ENCODE measurements at places on chromosomes 5 and 9.

- no peak for DNase-seq
These were observed 132.4 kb downstream of the ADAMTS2 start for GRCh38 chr5:179212870-179213269.

DNA sequence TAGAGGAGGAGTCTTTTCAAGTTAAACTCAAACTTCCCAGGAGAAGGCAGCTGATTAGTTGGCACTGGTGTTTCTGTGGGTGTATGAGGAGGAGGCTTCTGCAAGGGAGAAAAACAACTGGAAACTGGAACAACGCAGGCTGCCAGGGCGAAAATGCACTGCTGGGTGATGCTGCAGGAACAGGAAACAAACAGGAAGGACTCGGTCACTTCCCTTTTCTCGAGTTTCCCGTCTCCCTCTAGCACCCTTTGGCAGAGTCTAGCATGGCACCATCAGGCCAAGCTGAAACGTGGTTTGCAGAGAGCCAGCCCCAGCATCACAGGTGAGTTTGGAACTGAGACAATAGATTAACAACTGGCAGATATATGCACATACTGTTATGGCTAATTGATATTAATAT lies 77.5 kb upstream of the CAST start:
- no peak for DNase-seq

DNA sequence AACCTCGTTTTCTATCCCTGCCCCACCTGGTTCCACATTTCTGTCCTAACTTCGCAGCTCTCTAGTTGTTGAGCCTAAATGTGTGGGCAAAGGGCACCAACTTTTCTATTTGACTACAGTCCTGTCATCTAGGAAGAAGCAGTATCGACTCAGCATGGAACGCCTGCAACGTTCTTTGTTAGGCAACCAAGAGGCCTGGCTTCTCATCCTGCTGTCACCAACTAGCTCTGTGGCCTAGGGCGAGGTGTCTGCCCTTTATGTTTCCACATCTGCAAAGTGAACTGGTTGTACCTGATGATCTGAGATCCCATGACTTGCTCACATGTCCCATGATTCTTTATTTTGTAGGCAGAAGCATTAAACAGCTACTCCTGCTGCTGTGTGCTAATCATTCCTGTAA lies 248.9 kb downstream of the ADAMTSL1 start:
- DNase-seq = no peak

DNA sequence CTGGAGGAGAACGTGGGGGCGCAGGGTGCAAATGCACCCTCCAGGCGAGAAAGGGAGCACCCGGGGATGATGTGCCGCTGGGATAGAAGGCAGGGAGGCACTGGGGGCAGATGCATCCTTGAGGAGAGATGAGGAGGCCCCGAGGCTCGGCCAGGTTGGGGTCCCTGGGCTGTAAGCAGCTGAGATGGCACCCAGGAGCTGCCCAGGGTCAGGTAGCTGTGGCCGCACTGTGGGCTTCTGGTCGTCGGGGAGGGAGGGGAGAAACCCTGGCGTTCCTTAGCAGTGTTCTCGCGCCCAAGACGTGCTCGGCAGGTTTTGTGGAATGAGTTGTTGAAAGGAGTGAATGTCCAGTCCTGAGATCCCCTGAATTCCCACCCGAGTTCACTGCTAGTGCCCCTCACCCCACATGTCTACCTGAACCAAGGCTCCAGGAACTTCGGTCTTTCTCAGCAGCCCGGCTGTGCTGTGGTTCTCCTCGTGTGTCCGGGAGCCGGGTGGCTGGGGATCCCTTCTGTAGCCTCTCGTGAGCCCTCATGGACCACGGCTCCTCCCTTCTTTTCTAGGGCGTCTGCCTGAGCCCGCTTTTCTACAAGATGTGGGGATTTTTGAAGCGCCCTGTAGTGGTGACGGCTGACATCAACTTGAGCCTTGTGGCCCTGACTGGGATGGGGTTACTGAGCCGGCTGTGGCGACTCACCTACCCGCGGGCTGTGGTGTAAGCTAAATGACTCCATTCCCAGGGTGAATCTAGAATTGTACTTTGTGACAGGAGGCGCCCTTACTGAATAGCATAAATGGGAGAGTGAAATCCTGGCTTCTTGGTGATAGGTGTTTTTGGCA lies 1.1 kb downstream of the POMT1 start:
- no peak for DNase-seq

DNA sequence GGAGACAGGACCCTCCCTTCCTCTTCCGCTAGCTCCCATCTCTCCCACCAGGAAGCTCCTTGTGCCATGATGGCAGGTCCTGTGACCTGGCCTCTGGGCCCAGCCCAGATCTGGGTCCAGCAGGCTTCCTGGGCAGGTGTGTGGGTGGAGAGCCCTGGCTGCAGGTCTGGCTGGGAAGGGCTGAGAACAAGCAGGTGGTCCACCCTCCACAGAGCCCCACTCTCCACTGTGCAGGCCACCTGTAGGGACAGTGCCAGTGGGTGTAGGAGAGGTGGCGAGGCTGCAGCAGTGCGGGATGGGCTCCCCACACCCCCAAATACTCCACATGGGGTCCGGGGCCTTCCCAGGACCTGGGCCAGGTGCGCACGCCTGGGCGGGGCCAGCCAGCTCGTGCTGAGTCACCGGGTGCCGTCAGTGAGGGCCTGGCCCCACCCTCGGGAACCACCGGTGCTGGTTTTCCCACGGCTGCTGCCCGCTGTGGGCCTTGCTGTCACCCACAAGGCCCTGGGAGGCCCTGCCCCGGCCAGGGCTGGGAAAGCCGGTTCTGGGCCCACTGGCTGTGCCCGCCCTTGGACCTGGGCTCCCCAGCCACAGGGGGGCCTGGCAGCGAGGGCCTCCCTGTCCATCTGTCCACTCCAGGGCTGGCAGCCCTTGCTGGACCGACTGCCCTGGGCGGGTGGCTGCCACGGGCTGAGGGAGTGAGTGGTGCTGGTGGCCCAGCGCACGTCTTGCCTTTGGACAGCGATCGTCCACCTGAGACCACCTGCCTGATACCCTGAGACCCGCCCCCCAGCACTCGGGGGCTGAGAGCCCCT lies 9.3 kb upstream of the NRARP start:
- DNase-seq = no peak

DNA sequence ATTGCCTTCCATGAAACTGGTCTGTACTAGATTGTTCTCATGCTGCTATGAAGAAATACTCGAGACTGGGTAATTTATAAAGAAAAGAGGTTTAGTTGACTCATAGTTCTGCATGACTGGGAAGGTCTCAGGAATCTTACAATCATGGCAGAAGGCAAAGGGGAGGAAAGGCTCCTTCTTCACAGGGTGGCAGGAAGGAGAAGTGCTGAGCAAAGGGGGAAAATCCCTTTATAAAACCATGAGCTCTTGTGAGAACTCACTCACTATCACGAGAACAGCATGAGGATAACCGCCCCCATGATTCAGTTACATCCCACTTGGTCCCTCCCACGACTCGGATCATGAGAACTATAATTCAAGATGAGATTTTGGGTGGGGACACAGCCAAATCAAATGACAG lies 163.2 kb downstream of the RFK start:
- DNase-seq = no peak

GRCh38 chr5:97022898-97023297 lies 87.0 kb downstream of the LNPEP start:
- no peak for DNase-seq

- DNase-seq = no peak
These were observed 4.4 kb downstream of the GDNF start for GRCh38 chr5:37835380-37835973.

DNA sequence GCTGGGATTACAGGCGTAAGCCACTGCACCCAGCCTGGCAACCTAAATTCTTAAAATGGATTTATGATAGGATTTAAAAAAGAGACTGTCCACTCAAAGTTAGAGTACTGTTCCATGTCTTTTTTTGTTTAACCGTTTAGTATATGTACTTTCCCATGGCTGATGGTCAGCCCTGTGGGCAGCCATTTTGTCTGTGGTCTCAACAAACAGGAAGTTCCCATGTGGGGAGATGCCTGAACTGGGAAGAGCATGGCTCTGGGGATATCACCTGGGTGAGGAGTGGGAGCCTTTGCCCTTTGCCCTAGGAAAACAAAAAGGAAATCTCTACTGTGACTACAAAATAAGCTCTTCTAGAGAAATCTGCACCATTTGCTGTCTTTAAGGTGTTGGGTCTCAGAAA lies 27.5 kb upstream of the GNPDA1 start:
- no peak for DNase-seq

DNA sequence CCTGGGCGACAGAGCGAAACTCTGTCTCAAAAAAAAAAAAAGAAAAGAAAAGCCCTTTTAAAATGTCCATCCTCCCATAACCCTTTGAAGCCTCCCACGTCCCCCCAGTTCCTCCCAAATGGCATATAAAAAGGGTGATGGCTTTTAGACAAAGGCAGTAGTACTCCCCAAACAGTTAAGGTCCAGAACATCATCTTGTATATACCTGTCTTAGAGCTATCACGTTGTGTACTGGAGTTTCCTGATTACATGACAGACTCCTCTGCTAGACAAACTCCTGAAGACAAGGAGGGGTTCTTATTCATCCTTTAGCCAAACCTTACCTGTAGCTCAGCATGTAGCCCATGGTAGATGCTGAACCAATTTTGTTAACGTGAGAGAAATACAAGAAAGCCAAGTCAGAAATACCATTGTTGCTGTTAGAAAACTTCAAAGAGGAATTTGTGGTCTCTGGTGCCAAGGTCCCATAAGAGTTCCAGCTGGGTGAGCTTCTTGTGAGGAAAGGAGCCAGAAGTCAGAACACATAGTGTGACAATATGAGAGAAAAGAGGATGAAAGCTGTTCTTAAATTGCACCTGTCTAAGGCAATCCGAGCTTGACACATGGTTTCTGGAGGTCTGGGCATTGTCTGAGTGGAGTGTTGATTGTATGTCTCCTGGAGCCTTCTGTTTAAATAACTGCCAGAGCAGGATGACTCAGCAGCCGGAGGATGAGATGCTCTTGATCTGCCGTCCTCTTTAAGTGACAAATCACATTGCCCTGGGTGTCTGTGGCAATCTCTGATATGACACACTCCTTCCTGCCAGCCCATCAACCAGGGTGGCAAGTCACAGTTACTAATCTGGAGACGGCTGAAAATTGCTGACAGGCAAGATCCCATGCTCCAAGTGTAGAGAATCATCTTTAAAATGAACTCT lies 69.1 kb downstream of the ARRDC3 start:
- DNase-seq = no peak
